Astrocyte of the spinal cord (primary cell): ENCODE measurements at places on chromosomes 5 and 9.

GRCh38 chr9:112371060-112371459 is 8.8 kb upstream of the HSDL2 start:
- no peak for DNase-seq

DNA sequence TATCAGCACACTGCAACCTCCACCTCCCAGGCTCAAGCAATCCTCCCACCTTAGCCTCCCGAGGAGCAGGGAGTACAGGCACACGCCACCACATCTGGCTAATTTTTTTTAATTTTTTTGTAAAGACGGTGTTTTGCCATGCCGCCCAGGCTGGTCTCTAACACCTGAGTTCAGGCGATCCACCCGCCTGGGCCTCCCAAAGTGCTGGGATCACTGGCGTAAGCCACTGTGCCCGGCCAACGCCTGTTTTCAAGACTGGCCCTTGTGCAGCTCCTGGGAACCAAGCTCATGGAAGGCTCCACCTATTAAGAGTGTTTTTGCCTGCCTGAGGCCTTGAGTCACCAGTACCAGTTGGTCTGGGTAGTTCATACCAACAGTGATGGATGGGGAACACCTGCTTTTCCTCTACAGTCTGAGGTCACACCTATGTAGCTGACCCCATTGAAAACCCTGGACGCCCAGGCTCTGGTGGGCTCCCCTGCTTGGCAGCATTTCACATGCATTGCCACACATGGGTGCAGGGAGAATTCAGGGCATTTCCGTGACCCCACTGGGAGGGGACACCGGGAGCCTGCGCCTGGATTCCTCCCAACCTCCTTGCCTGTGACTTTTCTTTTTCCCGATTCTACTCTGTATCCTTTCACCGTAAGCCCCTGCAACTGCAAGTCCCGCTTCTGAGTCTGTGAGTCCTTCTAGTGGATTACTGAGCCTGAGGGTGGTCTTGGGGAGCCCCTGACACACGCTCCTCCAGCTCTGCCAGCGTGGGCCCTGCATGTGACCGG is 63.5 kb downstream of the ZNF354C start:
- no peak for DNase-seq

DNA sequence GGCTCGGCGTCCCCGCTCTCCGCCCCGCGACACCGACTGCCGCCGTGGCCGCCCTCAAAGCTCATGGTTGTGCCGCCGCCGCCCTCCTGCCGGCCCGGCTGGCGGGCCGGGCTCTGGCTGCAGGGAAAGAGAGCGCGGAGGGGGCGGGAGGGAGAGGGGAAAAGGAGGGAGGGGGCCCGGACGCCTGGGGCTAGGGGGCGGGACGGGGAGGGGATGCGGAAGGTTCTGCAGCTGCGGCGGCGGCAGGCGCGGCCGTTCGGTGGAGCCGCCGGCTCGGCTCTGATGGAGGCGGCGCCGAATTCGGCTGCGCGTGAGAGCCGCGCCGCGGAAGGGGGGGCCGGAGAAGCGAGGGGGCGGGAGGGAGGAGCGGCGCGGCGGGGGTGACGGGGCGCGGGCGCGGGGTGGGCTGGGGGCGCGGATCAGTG is at the start of gene MARCHF11:
MARCHF11 (minus strand) TSS at position 281 of the 425 bp plus-strand sequence; CDS start at position 65, 216 bp downstream.
- DNase-seq = no peak

DNA sequence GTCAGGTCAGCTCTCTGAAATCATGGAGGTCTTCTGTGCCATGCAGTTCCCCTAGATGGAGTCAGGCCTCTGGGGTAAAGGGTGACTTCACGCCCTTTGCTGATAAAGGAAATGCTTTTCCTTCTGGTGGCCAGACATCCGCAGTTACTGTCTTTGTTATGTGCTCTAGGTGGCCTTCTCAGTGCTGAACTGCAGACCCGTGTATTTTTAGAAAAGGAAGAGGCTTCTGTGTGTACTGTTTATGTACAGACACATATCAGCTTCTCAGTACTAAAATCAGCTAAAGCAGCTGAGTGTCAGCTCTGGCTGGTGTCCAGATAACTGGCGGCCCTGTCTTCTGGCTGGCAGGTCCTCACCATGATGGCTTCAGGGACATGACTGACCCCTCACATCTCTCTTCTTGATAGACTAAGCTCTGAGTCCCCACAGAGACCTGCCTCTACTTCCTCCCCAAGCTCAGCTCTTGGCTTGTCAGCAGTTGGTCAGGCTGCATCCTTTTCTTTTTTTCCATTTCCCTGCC is 75.3 kb downstream of the ARHGAP26 start:
- DNase-seq = no peak

GRCh38 chr5:142939884-142940283 is 169.7 kb downstream of the ARHGAP26 start:
- no peak for DNase-seq

- no peak for DNase-seq
Observed at GRCh38 chr5:1320436-1321344, 24.2 kb downstream of the CLPTM1L start.

GRCh38 chr9:8188723-8189407 is 389.3 kb upstream of the DMAC1 start:
- DNase-seq = no peak

DNA sequence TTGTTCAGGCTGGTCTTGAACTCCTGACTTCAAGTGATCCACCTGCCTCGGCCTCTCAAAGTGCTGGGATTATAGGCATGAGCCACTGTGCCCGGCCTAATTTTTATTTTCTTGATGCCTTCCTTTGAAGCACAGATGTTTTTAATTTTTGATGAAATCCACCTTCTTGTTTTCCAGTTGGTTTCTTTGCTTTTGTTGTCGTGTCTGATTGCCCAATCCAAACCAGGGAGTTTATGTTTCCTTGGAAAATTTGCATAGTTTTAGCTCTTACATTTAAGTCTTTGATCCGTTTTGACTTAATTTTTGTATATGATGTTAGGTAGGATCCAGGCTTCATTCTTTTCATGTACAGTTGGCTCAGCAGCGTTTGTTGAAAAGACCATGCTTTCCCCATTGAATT is 15.2 kb downstream of the EHMT1 start:
- no peak for DNase-seq

DNA sequence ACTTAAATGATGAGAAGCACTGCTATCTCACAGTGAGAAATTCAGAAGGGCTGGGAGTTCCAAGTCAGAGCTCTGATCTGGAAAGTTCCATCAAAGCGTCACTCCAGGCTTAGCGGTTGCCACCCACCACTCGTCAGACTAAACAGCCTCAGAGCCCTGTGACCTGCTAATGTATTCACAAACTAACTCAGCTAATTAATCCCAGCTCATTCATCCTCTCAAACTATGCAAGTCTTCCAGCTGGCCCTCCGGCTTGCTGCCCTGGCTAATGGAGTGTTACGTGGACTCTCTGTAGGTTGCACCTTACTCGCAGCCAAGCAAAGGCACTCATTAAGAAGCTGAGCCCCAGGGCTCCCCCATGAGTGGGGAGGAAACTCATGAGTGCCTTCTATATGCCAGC is 82.2 kb upstream of the GABRP start:
- no peak for DNase-seq

DNA sequence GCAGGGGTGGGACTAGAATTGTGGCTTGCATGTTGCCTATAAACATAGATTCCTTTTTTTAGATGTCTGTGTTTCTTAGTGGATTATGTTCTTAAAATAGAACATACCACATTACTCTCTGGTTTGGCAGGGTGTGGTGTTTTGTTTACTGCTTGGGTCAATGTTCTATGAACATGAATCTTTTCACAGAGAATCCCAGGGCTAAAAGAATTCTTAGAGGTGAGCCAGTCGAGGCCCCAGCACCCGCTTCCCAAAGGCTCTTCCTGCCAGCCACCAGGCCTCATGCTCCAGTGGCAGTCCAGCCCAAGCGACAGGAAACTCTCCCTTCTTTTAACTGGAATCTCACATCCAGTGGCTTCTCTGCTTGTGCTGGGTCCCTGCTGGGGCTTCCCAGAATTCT is 126.6 kb downstream of the C9orf152 start:
- DNase-seq = peak; percentile 65

- DNase-seq = no peak
Observed at GRCh38 chr5:135655468-135655815, 76.7 kb upstream of the CXCL14 start.
